Heart right ventricle (tissue), 16 donors: ENCODE measurements at places on chromosomes 5 and 9.

GRCh38 chr9:100884518-100884917 is 144.0 kb upstream of the PLPPR1 start:
- no peaks in the 10 kb centered on the region for H3K27me3 ChIP-seq
- no peaks in the 10 kb centered on the region for H3K36me3 ChIP-seq
- DNase-seq: no peak
- H3K27ac ChIP-seq: no peak overlapping the region
- no peak overlapping the region for H3K4me3 ChIP-seq
- H3K4me1 ChIP-seq: no peaks in the 10 kb centered on the region

- no peak for DNase-seq
- H3K36me3 ChIP-seq: no peaks in the 10 kb centered on the region
- no peaks in the 10 kb centered on the region for H3K27me3 ChIP-seq
- H3K4me1 ChIP-seq: no peaks in the 10 kb centered on the region
These were observed 369.9 kb upstream of the FAM174A start for GRCh38 chr5:100165309-100165708.

GRCh38 chr9:38145526-38146053 is 76.6 kb upstream of the SHB start:
- H3K4me1 ChIP-seq: no peaks in the 10 kb centered on the region
- H3K36me3 ChIP-seq: no peaks in the 10 kb centered on the region
- H3K27ac ChIP-seq: no peak overlapping the region
- DNase-seq: no peak
- no peak overlapping the region for H3K4me3 ChIP-seq

- DNase-seq: no peak
- no peaks in the 10 kb centered on the region for H3K36me3 ChIP-seq
- no peaks in the 10 kb centered on the region for H3K27me3 ChIP-seq
- H3K4me1 ChIP-seq: no peaks in the 10 kb centered on the region
These were observed 288.1 kb downstream of the TMEM167A start for GRCh38 chr5:82789095-82789494.

GRCh38 chr5:101942321-101942882 is 353.7 kb downstream of the SLCO4C1 start:
- no peak overlapping the region for H3K27ac ChIP-seq
- no peak overlapping the region for H3K4me3 ChIP-seq
- H3K4me1 ChIP-seq: no peaks in the 10 kb centered on the region
- no peaks in the 10 kb centered on the region for H3K27me3 ChIP-seq
